ENCODE measurements at places on chromosomes 4 and X. TPM values are rescaled to one million over a fixed set of nuclear protein-coding genes. Genes with fewer than 3 reads are reported as not detected.

- H3K4me1 ChIP-seq: no peaks in the 10 kb centered on the region
- no peak for DNase-seq
- no peak overlapping the region for H3K27ac ChIP-seq
- no peak overlapping the region for H3K4me3 ChIP-seq
- H3K36me3 ChIP-seq: no peaks in the 10 kb centered on the region
- no peaks in the 10 kb centered on the region for H3K27me3 ChIP-seq
These were observed 25.3 kb downstream of the DCX start for GRCh38 chrX:111386615-111387233.

GRCh38 chr4:176939445-176939844 is 146.7 kb upstream of the VEGFC start:
- no peak overlapping the region for H3K4me3 ChIP-seq
- no peaks in the 10 kb centered on the region for H3K4me1 ChIP-seq
- DNase-seq: no peak
- H3K27me3 ChIP-seq: no peaks in the 10 kb centered on the region

Gene CLNK
- total RNA-seq: not detected

GRCh38 chrX:83022020-83022419 is 486.1 kb upstream of the POU3F4 start:
- no peaks in the 10 kb centered on the region for H3K27me3 ChIP-seq
- H3K4me3 ChIP-seq: no peak overlapping the region
- H3K4me1 ChIP-seq: no peaks in the 10 kb centered on the region
- H3K27ac ChIP-seq: no peak overlapping the region
- H3K36me3 ChIP-seq: no peaks in the 10 kb centered on the region

Gene RTL9
- not detected for total RNA-seq

- no peaks in the 10 kb centered on the region for H3K4me1 ChIP-seq
- H3K36me3 ChIP-seq: no peaks in the 10 kb centered on the region
- H3K27me3 ChIP-seq: no peaks in the 10 kb centered on the region
- no peak for DNase-seq
- no peak overlapping the region for H3K27ac ChIP-seq
These were observed 141.8 kb downstream of the SHROOM3 start for GRCh38 chr4:76576824-76577223.

GRCh38 chrX:124103966-124104365 is 142.5 kb downstream of the STAG2 start:
- no peak for DNase-seq
- H3K4me1 ChIP-seq: no peaks in the 10 kb centered on the region
- no peak overlapping the region for H3K27ac ChIP-seq

DNA sequence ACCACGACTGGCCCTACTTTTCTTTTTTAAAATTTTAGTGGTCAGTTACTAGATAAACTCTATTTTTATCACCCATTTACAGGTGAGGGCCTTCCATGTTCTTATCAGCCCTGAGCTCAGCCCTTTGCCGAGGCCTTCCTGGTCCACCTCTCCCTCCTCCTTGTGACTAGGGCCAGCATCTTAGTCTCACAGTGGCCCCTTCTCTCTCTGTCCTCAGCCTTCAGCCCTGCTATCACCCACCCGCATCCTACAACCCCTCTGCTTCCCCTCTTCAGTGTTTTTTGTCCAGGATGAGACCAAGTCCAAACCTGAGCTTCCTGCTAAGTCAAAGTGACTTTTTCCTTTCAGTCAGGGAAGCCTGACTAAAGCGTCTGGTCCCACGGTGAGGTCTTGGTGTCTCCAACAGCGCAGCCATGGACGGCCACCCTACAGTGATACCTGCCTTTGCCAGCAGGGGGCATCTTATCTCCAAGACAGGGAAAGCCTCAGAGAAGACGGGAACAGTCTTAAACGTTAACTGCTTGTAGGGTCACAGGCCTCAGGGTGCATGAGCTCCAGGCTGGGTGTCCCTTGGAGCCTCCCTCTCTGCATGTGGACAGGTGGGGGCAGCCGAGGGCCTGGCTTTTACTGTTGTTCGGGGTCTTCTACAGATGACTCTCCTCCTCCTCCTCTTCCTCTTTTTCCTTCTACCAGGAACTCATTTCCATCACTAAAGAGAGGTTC is 11.7 kb upstream of the GAGE10 start:
- no peak overlapping the region for H3K27ac ChIP-seq
- no peaks in the 10 kb centered on the region for H3K36me3 ChIP-seq
- no peak overlapping the region for H3K4me3 ChIP-seq
- no peaks in the 10 kb centered on the region for H3K27me3 ChIP-seq
- H3K4me1 ChIP-seq: no peaks in the 10 kb centered on the region
- no peak for DNase-seq

DNA sequence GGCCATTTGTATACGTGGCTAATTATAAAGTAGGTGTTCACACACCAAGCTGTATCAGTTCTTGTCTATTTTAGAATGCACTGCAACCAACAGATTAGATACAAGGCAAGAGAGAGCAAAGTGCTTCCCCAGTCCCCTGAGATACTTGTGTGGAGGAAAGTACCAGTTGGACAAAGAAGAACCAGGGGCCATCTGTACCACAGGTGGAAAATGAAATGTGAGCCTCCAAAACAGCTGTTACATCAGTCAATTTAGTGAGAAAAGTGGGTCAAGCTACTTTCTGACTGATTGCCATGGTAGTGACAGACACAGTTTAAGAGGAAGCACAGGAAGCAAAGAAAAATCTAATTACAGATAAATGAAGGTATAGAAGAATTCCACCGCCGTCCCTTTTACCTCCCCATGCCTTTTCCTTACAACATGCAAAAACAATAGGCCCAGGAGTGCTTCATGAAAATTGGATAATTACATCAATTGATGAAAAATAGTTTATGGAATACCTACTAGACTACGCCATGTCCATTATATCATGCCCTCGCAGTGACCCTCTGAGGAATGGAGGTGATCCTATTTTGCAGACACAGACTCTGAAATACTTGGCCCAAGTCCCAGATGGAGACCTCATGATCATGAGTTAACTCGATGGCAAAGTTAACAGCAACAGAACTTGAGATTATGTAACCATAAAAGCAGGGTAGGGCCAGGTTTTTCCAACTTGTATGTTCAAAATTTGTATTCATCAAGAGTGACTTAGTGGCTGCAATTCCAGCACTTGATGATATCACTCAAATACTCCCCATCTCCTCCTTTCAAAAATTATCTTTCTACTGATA is 15.8 kb downstream of the SMPX start:
- H3K4me1 ChIP-seq: no peaks in the 10 kb centered on the region
- H3K27me3 ChIP-seq: no peaks in the 10 kb centered on the region
- DNase-seq: no peak
- no peak overlapping the region for H3K4me3 ChIP-seq
- H3K27ac ChIP-seq: no peak overlapping the region
- H3K36me3 ChIP-seq: no peaks in the 10 kb centered on the region

Gene WDR19
- total RNA-seq: 28.3 TPM

- H3K36me3 ChIP-seq: no peaks in the 10 kb centered on the region
- H3K27me3 ChIP-seq: no peaks in the 10 kb centered on the region
- DNase-seq: peak; percentile 72
- H3K27ac ChIP-seq: peak overlapping the region; percentile 38
These were observed 40.5 kb upstream of the OGT start for GRCh38 chrX:71492231-71493065.

- H3K4me3 ChIP-seq: no peak overlapping the region
- DNase-seq: no peak
- no peak overlapping the region for H3K27ac ChIP-seq
- H3K27me3 ChIP-seq: no peaks in the 10 kb centered on the region
These were observed 101.5 kb upstream of the C1GALT1C1 start for GRCh38 chrX:120731386-120731785.

DNA sequence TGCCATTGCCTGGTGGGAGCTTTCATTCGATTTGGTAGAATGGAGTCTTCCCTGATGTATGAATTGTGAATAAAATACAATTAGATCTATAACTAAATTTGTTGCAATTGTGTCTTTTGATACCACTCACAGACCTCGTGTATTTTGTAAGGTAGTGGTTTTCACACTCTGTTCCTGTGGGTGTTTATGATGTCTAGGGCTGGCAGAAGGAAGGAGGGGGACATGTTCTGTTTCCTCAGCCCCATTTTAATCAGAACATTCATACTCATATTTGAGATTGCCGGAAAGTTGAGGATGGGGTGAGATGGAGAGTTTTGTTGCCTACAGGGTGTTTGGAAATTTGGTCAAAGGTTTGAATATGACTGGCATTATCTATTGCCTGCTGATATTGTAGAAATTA is 42.9 kb downstream of the PTTG2 start:
- no peaks in the 10 kb centered on the region for H3K36me3 ChIP-seq
- no peak overlapping the region for H3K27ac ChIP-seq
- peaks cover 34% of the 10 kb centered on the region for H3K4me1 ChIP-seq
- H3K27me3 ChIP-seq: no peaks in the 10 kb centered on the region

Gene TMEM165
- 178 TPM for total RNA-seq

Measured in ascending aorta (tissue), 2 donors.